PC-3 (cell line): ENCODE measurements at places on chromosomes 4 and X.

GRCh38 chr4:152304220-152304619 lies 231.7 kb downstream of the FBXW7 start:
- DNase-seq = peak; percentile 50

GRCh38 chr4:64001229-64001898 lies 407.9 kb downstream of the TECRL start:
- DNase-seq = no peak

- DNase-seq = no peak
These were observed 61.5 kb downstream of the GALNT7 start for GRCh38 chr4:173230062-173230461.

DNA sequence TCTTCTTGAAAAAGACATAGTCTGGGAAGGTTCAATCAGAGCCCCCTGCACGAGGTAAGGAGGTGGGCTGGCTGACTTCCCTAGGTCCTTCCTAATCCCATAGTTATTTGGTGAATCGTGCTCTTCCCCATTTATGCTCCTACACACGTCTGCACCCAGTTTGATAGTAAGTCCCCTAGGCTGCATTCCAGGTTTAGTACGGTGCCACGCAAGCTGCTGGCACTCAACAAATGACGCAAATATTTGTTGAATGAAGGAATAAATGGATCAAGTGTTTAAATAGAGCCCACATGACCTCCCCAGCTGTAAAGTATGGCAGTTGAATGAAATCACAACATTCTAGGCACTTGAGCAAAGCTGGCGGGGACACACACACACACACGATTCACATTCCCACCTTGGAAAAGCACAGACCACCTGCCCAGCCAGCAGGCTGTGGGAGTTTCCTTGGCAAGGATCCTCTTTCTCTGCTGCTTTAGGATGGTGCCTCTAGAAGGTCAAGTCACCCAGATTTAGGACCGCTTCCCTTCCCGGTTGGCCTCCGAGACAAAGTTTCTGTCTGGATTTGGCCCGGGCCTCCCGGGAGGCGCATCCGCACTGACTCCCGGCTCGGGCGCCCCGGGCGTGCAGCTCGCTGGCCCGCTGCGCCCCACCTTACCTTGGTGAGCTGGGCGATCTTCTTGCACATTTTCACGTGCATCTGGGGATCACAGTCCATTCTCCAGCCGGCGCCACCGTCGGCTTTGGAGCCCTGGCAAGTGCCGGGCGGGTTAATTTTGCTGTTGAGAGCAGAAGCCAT lies 721 bp downstream of the FAM184B start:
- peak; percentile 56 for DNase-seq

DNA sequence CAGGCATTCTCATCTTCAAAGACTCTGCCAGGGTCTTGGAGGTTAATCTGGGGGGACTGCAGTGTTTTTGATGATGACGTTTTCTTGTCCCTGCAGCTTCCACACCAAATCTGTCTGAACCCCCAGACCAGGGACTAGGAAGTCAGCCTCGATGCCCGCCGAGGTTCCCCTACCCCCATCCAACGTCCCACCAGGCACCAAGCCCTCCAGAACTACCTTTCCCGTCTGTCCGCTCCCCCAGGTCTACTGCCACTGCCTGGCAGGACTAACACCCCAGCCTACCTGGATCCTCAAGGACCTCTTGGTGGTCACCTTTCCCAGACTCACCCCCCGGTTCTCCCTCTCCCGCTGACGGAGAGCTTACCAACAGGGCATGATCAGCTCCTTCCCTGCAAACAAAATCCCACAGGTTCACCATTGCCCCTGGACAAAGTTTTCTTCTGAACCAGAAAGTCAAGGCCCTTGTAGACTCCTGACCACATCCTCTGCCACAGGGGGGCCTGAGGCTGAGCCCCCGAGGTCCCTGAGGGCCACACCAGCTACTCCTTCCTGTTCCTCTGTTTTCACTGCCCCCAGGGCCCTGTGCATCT lies 40.9 kb downstream of the HMX1 start:
- no peak for DNase-seq

- no peak for DNase-seq
These were observed 77.9 kb upstream of the AFF2 start for GRCh38 chrX:148422526-148422925.

GRCh38 chr4:38686682-38687081 lies 22.7 kb downstream of the KLF3 start:
- no peak for DNase-seq

DNA sequence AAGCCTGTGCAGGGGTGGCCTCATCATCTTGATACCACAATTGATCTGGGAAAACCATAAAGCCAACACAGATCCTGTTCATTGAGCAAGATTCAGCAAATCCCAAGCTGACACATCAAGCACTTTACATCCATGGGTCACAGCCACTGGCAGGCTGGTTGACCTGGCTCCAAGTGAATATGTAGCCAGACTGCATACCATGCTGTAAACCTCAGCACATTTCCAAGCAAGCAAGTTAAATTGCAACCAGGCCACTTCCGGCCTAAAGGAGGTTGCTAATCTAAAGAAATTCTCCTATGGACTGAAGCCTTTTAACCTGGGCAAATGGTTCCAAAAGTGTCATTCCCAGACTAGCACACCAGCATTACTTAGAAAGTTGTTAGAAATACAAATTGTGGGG lies 54.4 kb upstream of the USP26 start:
- DNase-seq = peak; percentile 70
